ENCODE measurements at places on chromosomes 6 and 20.

- no peak for DNase-seq
Measured at GRCh38 chr20:2585811-2586210, 49.4 kb downstream of the TMC2 start.

- no peak for DNase-seq
Measured at GRCh38 chr20:59814840-59815340, 118.5 kb downstream of the SYCP2 start.

DNA sequence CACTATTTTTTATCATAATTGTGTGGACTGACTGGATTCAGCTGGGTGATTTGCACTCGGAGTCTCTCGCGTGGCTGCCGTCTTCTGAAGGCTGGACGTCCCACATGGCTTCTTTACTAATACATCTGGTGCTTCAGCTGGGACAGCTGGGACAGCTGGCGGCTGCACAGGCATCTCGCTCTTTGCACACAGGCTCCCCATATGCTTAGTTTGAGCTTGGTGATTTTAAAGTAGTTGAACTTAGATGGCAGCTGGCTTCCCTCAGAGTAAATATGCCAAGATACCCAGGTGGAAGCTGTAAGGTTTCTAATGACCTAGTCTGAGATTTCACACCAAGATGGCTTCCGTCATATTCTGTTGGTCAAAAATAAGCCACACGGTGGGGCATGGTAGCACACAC is 38.7 kb upstream of the PPP1R3G start:
- no peak for DNase-seq

- DNase-seq = no peak
Measured at GRCh38 chr6:82196161-82196560, 51.4 kb downstream of the IBTK start.

DNA sequence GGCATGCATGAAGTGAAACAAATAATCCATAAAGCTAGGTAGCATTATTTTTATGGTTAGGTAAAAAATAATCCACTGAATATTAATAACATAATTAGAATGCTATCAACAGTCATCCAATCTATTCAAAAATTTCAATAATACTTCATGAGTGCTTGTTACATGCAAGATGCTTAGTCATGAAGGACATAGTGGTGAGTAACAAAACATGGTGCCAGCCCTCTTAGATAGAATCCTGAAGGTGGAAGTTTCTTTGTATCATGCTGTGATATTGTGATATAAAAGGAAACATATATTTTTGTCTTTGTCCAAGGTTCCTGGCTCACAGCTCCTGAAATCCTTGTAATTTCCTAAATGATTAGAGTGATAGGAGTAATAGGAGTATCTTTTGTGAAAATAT is 14.9 kb downstream of the RCAN2 start:
- no peak for DNase-seq

GRCh38 chr20:34322267-34323105 is 19.3 kb upstream of the AHCY start:
- DNase-seq = no peak

DNA sequence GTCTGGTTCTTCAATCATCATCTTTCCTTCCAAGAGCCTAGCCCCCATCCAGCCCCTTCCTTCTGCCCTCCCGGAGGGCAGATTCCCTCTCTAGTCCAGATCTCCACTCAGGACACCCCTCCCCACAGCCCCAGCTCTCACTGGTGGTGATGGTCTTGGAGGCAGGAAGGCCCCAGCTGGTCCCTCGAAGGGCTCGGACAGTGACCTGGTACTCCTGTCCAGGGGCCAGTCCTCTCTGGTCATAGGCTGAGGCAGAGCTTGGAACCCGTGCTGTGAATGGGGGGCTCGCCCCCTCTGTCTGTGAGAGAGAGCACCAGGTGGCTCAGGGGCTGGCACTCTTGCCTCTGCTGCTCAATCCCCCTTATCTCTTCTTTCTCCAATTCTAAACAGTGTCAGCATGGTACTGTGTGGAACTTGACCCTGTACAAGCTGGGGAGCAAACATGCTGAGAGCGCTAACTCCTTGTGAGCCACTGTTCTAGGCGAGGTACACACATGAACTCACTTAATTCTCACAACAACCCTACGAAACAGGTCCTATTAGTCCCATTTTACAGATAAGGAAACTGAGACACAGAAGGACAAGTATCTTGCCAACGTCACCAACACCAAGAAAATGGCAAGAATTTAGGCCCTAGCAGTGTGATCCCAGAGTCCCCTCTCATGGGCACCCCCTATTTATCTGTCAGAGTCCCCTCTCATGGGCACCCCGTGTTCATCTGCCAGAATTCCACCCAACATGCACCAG is 19.9 kb downstream of the TNXB start:
- DNase-seq = no peak

DNA sequence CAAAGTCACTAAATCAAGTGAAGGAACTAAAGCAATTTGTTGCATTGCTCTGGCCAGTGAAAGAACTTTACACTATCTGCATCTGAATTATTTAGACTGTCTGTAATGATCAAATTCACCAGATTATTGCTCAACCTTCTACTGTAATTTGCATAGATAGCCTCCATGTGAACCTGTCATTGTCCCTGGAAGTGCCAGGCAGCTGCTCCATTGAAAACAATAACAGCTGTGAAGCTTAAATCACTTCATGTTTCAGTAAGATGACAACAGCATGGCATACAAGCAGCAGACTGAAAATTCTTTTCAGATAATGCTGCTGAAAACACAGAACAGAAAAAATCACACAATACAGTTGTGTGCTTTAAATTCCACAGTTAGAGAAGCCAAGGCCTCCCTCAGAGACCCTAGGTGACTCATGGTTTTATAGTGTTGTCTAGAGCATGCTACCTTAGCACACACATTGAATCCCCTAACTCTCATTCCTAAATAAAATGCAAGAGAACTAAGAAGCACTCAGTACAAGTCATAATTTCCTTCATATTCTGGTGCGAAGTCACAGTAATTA is 248.9 kb downstream of the TPBG start:
- no peak for DNase-seq

DNA sequence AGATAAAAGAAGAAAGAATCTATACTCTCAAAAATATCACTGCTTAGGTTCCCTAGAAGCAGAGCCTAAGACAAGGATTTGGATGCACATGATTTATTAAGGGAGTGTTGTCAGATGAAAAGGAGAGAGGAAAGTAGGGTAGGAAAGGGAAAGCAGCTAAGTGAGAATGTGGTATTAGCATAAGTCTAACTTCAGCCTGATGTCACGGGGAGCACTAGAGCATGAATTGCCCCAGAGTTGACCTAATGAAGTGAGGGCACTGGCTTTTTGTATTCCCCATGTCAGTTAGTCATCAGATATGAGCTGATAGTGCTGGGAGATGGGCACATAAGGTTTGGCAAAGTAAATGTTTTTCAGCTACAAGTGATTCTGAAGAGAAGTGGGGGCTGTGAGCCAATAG is 129.0 kb upstream of the THEMIS start:
- DNase-seq = no peak

DNA sequence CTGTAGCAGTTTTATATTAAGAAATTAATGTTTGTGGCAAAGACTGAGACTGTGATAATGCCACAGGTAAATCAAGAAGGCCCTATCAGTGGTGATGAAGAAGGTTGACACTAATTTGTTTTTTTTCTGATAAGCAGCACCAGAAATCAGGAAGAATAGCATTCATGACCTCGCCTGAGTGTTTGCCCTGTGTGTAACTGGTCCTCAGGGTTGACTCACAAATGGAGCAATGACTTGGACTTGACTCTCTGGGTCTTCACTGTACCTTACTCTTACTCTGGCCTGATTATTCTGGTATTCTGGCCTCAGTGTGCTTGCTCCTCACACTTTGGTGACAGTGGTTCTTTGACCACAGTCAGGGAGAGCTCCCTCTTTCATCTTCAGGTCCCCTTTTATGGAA is 243.9 kb downstream of the HAO1 start:
- DNase-seq = no peak

GRCh38 chr20:40265825-40266533 is 423.1 kb downstream of the MAFB start:
- DNase-seq = no peak

- peak; percentile 8 for DNase-seq
Measured at GRCh38 chr20:46324960-46325703, 16.8 kb upstream of the CDH22 start.

GRCh38 chr20:57840504-57841296 is 130.9 kb upstream of the PMEPA1 start:
- no peak for DNase-seq

- no peak for DNase-seq
Measured at GRCh38 chr6:41976794-41977484, 35.3 kb upstream of the CCND3 start.

DNA sequence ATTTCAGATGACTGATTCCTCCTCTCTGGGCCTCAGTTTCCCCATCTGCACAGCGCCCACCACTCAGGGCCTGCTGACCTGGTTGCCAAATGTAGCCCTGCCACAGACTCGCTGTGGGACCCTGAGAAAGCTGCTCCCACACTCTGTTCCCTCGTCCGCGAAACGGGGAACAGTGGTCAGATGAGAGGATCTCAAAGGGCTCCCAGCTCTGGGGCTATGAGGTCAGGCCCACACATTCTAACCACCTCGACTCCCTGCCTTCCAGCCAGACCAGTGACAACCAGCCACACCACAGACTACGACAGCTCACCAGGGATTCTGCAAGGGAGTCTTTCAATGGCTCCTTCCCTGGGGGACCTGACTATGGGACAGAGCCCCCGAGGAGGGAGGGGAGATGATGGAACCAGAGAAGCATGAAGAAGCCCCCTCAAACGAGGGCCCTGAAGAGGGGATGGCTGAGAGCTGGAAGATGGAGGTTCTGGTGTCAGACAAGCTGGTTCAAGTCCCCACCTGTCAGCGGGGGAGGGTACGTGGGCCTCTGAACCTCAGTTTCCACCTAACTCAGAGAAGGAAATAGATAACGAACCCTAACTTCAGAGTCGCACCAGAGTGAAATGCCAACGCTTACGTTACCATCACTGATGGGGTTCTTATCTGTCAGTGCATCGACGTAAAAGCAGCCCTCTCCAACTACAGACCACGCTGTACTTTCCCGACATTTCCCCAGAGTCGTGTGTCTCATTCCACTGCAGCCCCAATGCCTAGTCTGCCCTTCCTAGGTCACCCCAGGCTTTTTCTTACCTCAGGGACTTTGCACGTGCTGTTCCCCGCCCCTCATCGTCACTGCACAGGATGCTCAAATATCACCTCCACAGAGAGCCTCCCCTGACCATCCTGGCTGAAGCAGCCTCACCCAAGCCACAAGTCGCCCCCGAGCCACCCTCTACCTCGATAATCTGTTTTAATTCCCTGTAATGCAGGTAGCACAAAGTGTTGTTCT is 60.5 kb downstream of the PREX1 start:
- DNase-seq = peak; percentile 46

DNA sequence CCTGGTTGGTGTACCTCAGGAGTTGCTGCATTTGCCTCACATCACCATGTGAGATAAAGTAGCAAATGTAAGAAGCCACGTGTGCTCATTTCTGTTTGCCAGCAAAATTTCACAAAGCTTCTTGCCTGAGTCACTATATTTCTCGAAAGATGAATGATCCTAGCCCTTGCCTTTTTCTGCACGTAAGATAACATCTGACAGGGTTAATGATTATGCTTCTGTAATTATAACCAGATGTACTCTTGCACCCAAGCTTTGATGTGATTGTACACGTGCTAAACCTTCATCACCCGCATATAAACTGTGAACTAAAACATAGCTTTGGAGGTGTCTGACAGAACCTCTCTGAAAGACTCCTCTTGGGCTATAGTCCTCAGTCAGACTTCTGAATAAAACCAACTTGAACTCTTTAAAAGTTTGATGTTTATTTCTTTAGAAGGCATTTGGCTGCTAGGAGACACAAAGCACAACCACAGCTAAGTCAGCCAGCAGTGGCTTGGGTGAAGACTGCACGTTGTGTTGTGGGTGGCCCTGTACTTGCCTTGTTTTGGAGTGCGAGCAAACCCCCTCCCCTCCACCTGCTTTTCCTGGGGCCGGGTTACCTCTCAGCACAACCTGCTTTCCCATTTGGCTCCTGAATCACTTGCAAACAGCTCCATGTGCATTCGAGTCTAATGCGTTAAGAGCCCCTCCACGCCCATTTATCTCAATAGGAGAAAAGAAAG is 19.3 kb downstream of the PROKR2 start:
- DNase-seq = no peak

GRCh38 chr6:42294759-42295158 is 77.1 kb upstream of the MRPS10 start:
- DNase-seq = peak; percentile 54

- no peak for DNase-seq
Measured at GRCh38 chr6:39236742-39237141, 7.5 kb upstream of the KCNK5 start.

- DNase-seq = no peak
Measured at GRCh38 chr6:14738933-14739332, 506.9 kb upstream of the JARID2 start.
